Stimulated activated CD4-positive, alpha-beta T cell treated with anti-CD3 and anti-CD28 coated beads, Interleukin-4, amount 100 ng/mL, for 1 hour (primary cell): ENCODE measurements at places on chromosomes 7 and 10.
A peak's percentile ranks its signal among the peaks of the same experiment; 100 is the strongest.

DNA sequence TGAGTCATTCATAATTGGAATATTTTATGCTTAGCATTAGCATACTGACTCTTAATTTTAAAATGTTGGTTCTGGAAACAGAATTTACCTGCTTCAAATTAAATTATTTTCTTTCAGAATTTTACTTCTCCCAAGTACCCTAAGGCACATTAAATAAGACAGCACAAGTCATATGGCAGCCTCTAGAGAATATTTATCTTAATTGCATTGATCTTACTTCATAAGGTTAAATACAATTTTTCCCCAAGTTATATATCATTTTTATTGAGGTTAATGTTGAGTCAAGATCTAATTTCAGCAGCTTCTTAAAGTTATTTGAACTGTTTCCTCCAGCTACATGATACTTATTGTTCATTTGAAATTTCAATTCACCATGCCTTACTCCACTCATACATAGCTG lies 123.1 kb upstream of the IMMP2L start:
- no peak for DNase-seq

DNA sequence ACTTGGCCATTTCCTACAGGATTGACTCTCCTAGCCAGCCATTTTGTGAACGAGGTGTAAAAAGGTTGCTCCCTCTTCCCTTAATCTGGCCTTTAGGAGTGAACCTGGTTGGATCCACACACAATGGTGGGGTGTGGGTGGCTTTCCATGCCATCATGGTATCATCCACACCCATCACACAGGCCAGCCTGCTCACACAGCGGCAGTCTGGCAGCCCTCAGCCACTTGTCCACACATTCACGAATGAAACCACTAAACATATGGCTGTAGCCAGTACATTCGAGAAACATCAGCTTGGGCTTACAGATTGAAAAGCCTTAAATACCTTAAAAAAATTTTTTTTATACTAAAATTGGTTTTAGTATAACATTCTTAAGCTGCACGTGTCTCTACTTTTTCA lies 31.9 kb downstream of the NEUROD6 start:
- DNase-seq = no peak

DNA sequence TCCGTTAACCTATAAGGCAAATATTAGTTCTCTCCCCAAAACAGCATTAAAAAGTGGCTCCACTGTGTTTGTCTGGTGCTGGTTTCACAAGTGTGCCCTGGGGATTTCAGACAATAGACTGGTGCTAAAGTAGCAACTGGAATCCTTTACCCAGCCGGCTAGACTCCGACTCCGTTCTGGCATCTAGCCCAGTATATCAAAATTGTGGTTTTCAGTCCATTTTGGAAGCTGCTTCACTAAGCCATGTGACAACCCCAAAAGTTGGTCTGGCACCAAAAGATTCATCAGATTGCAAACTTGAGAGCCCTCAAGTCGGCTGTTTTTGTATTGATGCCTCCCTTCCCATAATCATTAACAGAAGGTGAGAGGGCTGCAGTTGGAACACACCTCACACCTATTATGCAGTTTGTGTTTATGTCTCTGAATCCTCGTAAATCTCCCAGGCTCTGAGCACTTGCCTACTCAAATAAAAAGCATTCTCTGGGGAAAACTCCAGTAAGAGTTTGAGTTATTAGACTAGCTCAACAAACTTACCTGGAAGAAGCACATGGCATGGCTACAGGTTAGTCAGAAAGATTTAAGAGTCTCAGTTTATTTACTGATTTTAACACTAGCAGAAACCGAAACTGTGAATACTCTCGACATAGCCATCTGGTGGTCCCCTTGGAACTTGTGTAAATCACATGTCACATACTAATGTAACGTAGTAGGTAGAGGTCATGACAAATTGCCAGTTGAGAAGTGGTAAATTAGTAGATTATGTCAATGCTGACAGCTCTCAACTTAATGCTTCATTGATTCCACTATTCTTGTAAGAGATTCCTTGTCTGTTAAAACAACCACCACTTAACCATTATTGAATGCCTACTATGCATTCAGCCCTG lies 14.8 kb upstream of the WNT16 start:
- DNase-seq = no peak

DNA sequence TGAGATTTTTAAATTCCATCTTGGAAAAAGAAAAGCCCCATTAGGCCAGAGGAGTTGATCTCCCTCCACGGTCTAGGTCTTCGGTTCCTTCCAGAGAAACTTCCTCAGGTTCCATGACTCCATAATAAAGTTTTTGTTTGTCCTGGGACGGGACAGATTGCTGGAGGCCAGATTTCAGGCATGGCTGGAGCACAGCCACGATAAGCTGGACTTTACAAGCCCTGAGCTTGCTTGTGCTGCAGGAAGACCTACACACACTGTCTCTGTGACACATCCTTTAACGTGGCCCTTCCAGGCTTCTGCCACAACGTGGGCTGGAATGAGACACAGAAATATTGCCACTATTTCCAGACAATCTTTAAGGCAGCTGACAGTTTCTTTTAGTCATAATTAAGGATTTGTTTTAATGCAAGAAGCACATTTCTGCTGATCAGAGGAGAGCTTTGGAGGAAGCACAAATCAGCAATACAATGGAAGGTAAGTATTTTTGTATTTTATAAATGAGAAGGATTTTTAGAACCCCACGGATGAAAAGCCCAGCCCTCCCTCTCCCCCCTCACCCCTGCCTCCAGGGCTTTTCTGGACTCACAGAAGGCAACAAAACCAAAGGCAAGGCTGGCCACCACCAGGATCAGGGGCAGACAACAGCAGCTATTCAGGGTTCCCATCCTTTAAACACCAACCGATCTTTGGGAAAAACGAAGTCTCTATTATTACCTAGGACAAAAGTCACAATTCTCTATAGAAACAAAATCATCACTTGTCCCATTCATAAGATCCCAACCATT lies 6.5 kb downstream of the CTBP2 start:
- DNase-seq = no peak

DNA sequence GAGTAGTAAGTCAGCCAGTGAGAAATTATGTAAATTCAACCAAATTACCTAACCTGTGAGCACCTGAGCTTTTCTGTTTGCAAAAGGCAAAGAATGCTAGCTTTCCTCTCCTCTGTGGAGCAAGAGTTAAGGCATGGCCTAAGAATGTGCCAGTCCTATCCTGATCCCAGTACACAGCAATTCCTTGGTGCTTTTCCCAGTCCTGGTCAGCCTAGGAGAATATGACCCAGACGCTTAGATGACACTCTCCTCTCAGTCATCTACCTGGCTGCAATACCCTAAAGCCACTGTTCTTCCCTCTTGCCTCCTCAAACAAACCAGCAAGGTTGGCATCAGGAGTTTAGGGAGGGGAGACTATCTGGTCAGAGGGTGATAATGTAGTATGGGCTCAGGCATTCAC lies 4.1 kb downstream of the PDLIM1 start:
- no peak for DNase-seq

GRCh38 chr7:53095731-53096501 lies 60.5 kb downstream of the POM121L12 start:
- no peak for DNase-seq

GRCh38 chr10:80412486-80412885 lies 4.1 kb downstream of the PRXL2A start:
- no peak for DNase-seq

GRCh38 chr7:7257899-7258692 lies 75.8 kb downstream of the C1GALT1 start:
- no peak for DNase-seq

DNA sequence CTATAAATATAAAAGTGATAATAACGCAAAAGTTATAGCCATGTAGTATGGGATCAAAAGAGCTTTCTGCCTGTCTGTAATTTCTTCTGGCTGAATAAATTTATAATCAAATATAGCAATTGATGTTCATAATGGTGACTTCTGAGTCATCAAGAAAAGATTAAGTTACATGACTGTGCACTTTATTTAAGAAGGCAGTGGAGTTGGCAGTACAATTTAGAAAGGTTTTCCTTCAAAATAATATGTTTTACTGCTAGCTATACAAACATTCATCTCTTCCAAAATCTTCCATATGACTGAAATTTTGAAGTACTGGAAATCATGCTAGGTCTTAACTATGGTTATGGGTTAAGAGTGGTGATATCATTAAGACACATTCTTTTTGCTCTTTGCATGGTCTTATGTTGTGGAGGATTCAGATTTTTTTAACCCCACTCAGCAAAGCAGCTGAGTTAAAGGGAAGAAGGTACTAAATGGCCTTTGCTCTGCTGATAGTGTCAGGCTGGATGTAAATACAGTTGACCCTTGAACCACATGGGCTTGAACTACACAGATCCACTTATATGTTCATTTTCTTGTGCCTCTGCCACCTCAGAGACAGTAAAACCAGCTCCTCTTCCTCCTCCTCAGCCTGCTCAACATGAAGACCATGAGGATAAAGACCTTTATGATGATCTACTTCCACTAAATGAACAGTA lies 323.6 kb downstream of the BBS9 start:
- no peak for DNase-seq

GRCh38 chr7:128737867-128738385 lies 1.2 kb upstream of the CALU start:
- DNase-seq = no peak

DNA sequence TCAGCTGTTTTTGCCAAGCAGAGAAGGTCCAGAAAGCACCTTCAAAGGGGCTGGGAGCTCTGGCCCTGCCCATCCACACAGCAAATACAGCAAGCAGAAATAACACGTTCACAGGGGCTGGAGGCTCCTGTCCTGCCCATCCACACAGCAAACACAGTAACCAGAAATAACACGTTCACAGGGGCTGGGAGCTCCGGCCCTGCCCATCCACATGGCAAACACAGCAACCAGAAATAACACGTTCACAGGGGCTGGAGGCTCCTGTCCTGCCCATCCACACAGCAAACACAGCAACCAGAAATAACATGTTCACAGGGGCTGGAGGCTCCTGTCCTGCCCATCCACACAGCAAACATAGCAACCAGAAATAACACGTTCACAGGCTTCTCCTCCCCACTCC lies 558.1 kb downstream of the PTPRN2 start:
- no peak for DNase-seq

DNA sequence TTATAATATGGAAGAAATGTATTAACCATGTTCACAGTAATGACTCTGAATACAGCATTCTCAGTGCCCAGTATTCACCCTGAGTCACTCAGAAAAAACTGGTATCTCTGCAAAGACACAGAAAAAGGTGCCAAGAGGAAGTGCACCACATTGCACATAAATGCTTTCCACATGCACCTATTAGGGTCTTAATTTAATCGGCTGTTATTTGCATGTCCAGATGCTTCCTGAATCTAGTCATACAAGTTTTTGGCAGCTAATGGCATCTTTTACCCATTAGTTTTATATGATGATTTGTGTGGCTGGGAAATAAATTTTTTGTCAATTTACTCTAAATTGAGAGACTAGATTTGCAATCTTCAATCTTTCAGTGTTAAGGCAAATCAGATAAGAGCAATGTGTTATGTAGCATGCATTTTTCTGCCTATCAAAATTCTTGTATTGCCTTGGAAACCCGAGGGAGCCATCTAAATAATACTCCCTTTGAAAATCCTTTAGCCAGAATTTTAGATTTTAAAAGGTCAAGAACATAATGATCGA lies 58.2 kb downstream of the ZNF680 start:
- DNase-seq = no peak

DNA sequence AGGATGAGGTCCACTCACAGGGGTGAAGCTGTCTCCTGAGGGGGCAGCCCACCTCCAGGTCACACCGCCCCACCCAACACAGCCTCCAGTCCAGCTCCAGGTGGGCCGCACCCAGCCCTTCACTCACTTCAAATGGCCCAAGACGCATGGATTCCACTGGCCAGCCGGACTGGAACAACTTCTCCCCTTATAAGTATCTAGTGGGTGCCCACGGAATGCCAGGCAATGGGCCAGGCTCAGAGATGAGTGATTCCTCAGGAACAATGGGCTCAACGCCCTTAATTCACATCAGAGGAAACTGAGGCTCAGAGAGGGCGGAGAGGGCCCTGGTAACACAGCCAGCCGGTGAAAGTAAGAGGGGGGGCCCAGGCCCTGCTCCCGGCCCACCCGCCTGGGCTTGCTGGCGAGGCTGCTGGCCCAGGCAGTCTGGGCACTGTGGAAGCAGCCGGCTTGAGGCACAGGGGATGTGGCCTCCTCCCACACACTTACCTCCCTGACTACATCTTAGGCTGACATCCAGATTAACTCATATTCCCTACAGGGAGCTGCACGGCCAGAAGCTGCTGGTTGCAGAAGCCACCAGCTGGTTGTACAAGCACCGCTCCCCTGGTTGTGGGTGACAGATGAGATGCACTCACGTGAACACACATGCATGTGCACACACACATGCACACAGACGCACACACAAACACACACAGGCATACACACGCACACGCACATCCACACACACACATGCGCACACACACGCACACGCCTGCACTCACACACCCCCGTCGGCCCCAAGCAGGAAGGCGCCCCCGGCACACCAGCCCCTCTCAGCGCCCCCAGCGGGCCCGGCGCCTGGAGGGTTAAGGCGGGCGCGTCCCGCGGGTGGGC lies 1.0 kb upstream of the FAM20C start:
- no peak for DNase-seq

- no peak for DNase-seq
Observed at GRCh38 chr10:3010334-3010733, 57.0 kb upstream of the PFKP start.

DNA sequence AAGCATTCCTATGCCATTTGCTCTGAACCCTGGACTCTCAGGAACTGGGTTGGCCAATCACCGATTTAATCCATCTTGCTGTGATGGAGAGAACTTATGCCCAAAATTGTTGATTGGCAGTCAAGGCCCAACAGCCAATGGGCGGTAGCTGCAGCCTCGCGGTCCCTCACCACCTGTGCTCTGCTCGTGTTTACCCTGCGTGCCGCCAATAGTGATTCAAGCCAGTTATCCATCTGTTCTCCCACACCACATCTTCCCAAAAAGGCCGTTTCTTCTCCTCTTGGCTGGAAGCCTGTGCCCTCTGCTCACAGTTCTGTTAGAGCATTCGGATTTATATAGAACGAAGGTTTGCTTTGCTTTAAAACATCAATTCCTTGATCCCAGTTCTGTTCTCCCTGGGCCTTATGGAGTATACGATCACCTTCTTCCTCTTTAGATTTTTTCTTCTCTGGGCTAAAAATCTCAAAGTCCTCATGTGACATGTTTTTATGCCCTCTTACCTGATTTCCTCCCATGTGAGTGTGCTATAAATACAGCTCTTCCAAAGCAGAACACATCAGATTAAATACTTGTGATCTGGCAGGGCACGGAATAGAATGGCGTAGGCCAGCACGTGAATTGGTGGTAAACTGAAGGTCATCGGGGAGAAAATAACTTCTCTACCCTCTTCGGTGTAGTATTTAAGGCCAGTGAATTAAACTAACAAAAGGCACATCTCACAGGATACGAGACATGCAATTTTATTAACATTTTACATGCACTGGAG lies 212.8 kb downstream of the NSUN6 start:
- no peak for DNase-seq

GRCh38 chr10:22752272-22752889 lies 38.0 kb upstream of the PIP4K2A start:
- DNase-seq = no peak

GRCh38 chr10:49164559-49165188 lies 23.5 kb downstream of the TMEM273 start:
- peak; percentile 15 for DNase-seq

- DNase-seq = no peak
Observed at GRCh38 chr10:96758423-96758822, 38.1 kb upstream of the PIK3AP1 start.

GRCh38 chr10:11610826-11611247 lies 613 bp downstream of the USP6NL start:
- peak; percentile 29 for DNase-seq
